ENCODE measurements at places on chromosomes 13 and 19. TPM values are rescaled to one million over a fixed set of nuclear protein-coding genes. Genes with fewer than 3 reads are reported as not detected.

ZNF850 gene
- total RNA-seq: 10.6 TPM

KL gene
- 1.1 TPM for total RNA-seq

CEACAM20 gene
- total RNA-seq: 0.87 TPM

GPR180 gene
- 3.3 TPM for total RNA-seq

VSTM2B gene
- 0.62 TPM for total RNA-seq

VAV1 gene
- 4.5 TPM for total RNA-seq

CRX gene
- 0.12 TPM for total RNA-seq

FXYD7 gene
- total RNA-seq: not detected

SULT2A1 gene
- total RNA-seq: 1.2 TPM

TTC9B gene
- 0.50 TPM for total RNA-seq

KRTDAP gene
- total RNA-seq: 2.7 TPM

CEACAM18 gene
- total RNA-seq: not detected

GIPR gene
- 0.16 TPM for total RNA-seq

POLR1D gene
- 136 TPM for total RNA-seq

CRB3 gene
- total RNA-seq: 2.0 TPM

ZNF93 gene
- 10.7 TPM for total RNA-seq

PPM1N gene
- total RNA-seq: 1.9 TPM

ZNF541 gene
- total RNA-seq: 30.4 TPM

COX6B2 gene
- 27.9 TPM for total RNA-seq

FXYD1 gene
- total RNA-seq: 11.1 TPM

ZNF439 gene
- 17.1 TPM for total RNA-seq

ADGRE3 gene
- total RNA-seq: 0.19 TPM

ZNF30 gene
- 3.3 TPM for total RNA-seq

PLIN5 gene
- total RNA-seq: 7.4 TPM

DACH1 gene
- 5.4 TPM for total RNA-seq

ZSCAN18 gene
- 169 TPM for total RNA-seq

LENG1 gene
- 12.8 TPM for total RNA-seq
